Esophagus muscularis mucosa (tissue), 4 donors: ENCODE measurements at places on chromosomes 1 and 21. TPM values are rescaled to one million over a fixed set of nuclear protein-coding genes. Genes with fewer than 3 reads are reported as not detected.

Gene IL20
- total RNA-seq, result not detected

Gene CCDC27
- total RNA-seq, result not detected

Gene SAMD13
- total RNA-seq, result 2.1 TPM

Gene DRAM2
- total RNA-seq, result 28.7 TPM

GRCh38 chr1:71717186-71717585, 565.2 kb downstream of the NEGR1 start:
- no peaks in the 10 kb centered on the region for H3K27me3 ChIP-seq
- no peak for DNase-seq
- no peak overlapping the region for H3K4me3 ChIP-seq
- H3K4me1 ChIP-seq, result no peaks in the 10 kb centered on the region
- H3K36me3 ChIP-seq, result no peaks in the 10 kb centered on the region

DNA sequence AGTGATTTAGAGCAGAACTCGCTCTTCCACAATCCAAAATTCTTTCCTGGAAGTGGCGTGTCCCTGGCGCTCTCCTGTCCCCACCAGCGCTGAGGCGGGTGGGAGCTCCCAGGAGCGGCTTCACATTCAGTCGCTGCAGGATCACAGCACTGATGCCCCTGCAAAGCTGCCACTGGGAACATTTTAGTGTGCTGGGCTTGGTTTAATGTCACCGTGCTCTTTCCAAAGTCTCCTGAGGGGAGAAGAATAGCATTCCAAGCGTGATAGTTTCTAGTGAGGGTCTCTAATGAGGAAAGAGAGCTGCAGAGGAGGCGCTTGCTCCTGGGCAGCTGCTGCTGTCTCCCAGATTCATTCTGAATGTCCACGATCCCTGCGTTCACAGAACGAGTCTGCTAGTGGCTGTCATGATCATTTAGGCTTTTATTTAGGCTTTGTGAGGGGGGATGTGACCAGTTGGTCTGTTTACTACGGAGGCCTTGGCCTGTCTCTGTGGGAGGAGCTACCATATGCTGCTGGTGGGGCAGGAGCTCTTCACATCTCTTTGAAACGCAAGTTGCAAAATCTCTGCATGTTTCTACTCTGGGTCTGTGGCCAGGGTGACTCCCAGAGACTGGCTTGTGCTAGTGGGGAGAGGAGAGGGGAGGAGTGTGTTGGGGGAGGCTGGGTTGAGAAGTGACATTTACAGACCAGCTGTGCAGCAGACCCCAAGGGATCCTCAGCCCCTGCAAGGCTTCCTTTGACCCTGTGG, 23.4 kb downstream of the OLFML3 start:
- H3K4me3 ChIP-seq, result no peak overlapping the region
- no peaks in the 10 kb centered on the region for H3K36me3 ChIP-seq
- no peaks in the 10 kb centered on the region for H3K4me1 ChIP-seq
- DNase-seq, result no peak
- H3K27me3 ChIP-seq, result no peaks in the 10 kb centered on the region

DNA sequence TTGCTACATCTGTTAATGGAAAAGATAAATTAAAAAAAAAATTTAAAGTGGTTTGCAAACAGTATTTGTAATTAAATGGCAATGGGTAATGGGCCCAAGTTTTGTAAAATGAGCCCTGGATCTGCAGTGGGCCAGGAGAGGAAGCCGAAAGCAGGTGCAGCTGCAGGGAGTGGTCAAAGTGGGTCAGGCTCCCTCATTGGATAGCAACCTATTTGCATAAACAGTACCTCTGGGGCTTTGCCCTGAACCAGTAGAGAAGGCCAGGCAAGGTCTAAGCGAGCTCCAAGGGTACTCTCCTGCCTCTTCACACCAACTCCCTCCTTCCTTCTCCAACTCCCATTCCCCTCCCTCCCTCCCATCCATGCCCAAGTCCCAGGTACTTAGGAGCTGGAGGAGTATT, 138.9 kb downstream of the HMGB4 start:
- no peak for DNase-seq
- H3K27ac ChIP-seq, result no peak overlapping the region
- H3K27me3 ChIP-seq, result no peaks in the 10 kb centered on the region
- H3K4me3 ChIP-seq, result no peak overlapping the region
- no peaks in the 10 kb centered on the region for H3K36me3 ChIP-seq

DNA sequence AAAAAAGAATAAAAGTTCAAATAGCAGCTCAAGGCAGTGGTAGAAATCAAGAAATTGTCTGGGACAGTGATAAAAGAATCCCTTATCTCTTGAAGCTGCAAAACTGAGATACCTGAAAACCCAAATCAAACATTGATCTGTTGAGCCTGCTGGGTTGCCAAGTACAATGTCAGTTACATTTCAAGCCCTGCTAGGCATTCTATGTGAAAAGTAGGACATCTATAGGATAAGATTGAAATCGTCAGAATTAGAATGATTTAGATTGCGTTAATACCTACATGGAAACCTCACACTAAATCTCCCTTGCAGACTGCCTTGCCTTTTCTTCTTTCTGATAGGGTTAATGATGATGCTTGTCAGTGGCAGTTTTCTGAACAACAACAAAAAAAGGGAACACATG, 1684.4 kb upstream of the B3GALT2 start:
- no peak for DNase-seq
- H3K27me3 ChIP-seq, result no peaks in the 10 kb centered on the region
- H3K4me3 ChIP-seq, result no peak overlapping the region
- H3K27ac ChIP-seq, result no peak overlapping the region
- H3K36me3 ChIP-seq, result no peaks in the 10 kb centered on the region

- peak overlapping the region; percentile 22 for H3K27ac ChIP-seq
- H3K36me3 ChIP-seq, result no peaks in the 10 kb centered on the region
- H3K4me1 ChIP-seq, result peaks cover 11% of the 10 kb centered on the region
- no peak overlapping the region for H3K4me3 ChIP-seq
- no peak for DNase-seq
Measured at GRCh38 chr1:207904391-207904790, 6.5 kb downstream of the CD34 start.

GRCh38 chr1:173864179-173864867, 3.5 kb downstream of the GAS5 start:
- no peak for DNase-seq
- H3K4me1 ChIP-seq, result peaks cover 38% of the 10 kb centered on the region
- H3K27me3 ChIP-seq, result no peaks in the 10 kb centered on the region
- H3K4me3 ChIP-seq, result no peak overlapping the region

DNA sequence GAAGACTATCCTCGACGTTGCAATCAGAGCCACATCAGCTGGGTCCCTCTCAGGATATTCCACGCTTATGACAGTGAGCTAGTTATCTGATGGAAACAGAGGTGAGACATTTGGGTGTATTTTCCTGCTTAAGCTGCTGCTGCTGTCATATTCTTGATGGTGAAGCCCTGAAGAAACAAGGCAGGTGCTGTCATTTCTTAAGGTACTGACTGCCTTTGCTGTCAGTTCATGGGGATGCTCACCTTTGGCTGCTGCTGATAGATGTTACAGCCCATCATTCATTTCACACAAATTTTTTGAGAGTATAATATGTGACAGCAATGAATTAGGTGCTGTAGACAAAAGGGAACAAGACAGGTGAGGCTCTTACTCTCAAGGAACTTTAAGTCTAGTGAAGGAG, 577.4 kb downstream of the LMO4 start:
- no peaks in the 10 kb centered on the region for H3K36me3 ChIP-seq
- H3K4me1 ChIP-seq, result no peaks in the 10 kb centered on the region
- no peaks in the 10 kb centered on the region for H3K27me3 ChIP-seq
- DNase-seq, result no peak

GRCh38 chr21:27827972-27828371, 861.1 kb upstream of the ADAMTS5 start:
- H3K4me3 ChIP-seq, result no peak overlapping the region
- no peak overlapping the region for H3K27ac ChIP-seq
- DNase-seq, result no peak
- H3K36me3 ChIP-seq, result no peaks in the 10 kb centered on the region
- H3K4me1 ChIP-seq, result peaks cover 16% of the 10 kb centered on the region

Gene KCNE1
- total RNA-seq, result 2.7 TPM

DNA sequence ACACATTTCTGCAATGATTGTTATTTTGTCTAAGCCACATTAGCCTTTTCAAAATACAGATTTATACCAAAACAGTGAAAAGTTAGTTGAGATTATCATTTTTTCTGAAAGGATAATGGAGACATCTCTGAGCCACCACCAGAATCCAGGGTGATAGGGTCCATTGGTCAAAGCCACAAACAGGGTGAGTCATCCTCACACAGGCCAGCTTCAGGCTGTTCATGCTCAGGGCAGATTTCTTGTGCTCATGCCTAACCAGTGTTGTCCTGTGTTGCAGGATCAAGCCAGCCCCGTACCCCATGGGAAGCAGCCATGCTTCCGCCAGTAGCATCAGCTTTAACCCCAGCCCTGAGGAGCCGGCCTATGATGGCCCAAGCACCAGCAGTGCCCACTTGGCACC, 13.4 kb downstream of the ELOA start:
- no peak overlapping the region for H3K4me3 ChIP-seq
- no peak overlapping the region for H3K27ac ChIP-seq
- peaks cover 25% of the 10 kb centered on the region for H3K4me1 ChIP-seq
- DNase-seq, result no peak
- H3K27me3 ChIP-seq, result no peaks in the 10 kb centered on the region
- peaks cover 99% of the 10 kb centered on the region for H3K36me3 ChIP-seq

GRCh38 chr1:165549973-165550372, 6.2 kb downstream of the LRRC52 start:
- no peak for DNase-seq
- no peak overlapping the region for H3K27ac ChIP-seq
- no peak overlapping the region for H3K4me3 ChIP-seq
- H3K4me1 ChIP-seq, result no peaks in the 10 kb centered on the region
- H3K27me3 ChIP-seq, result peaks cover 12% of the 10 kb centered on the region

- no peaks in the 10 kb centered on the region for H3K36me3 ChIP-seq
- H3K27me3 ChIP-seq, result no peaks in the 10 kb centered on the region
- H3K4me3 ChIP-seq, result peak overlapping the region; percentile 5
- no peak for DNase-seq
- H3K4me1 ChIP-seq, result peaks cover 7% of the 10 kb centered on the region
- peak overlapping the region; percentile 10 for H3K27ac ChIP-seq
Measured at GRCh38 chr1:83693427-83694126, 305.4 kb downstream of the TTLL7 start.
